ENCODE measurements at places on chromosomes 4 and X.

GRCh38 chrX:147072747-147073146, 258.2 kb upstream of the CXorf51A start:
- no peak for DNase-seq

DNA sequence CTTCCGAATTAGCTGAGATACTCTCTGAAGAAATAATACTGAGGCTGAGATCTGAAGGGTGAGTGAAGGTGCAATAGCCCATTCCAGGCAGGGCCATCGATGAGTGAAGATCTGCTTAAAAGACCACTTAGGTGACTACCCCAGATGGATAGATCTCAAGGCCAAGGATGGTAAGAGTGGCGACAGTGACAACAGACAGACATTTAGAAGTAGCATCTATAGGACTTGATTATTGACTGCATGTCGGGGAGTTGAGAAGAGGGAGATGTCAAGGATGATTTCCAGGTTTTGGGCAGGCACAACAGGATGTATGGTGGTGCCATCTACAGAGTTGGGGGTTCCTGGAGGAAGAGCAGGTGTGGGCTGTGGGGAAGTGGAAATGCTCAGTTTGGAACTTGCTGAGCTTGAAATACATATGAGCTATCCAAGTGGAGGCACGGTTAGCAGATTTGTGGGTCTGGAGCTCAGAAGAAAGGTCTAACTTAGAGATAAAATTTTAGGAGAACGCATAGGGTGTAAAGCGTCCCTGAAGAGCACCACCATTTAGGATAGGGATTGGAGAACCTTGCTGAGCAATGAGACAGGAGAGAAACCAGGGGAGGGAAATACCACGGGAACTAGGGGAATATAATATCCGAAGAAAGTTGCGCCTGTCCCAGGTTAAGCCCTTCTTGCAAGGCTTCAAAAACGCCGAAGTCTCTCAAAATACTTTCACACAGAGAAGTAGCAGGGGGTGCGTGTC, 688 bp downstream of the UFSP2 start:
- no peak for DNase-seq

DNA sequence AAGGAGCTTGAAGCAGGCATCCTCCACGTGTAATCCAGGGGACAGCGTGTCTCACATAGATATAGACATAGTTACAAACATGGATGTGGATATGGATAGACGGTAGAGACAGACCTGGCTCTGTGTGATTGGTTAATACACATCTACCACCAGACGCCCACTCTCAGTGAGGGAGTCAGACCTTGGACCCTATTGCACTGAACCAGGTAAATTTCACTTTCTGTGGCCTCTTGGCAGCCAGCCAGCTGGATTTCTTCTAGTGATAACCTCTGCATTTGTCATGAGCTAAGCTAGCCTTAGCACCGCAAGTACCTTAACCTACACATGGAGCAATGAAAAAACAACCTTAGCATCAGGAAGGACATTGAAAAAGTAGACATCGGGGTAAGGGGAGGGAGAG, 79.2 kb upstream of the ACSL4 start:
- no peak for DNase-seq

DNA sequence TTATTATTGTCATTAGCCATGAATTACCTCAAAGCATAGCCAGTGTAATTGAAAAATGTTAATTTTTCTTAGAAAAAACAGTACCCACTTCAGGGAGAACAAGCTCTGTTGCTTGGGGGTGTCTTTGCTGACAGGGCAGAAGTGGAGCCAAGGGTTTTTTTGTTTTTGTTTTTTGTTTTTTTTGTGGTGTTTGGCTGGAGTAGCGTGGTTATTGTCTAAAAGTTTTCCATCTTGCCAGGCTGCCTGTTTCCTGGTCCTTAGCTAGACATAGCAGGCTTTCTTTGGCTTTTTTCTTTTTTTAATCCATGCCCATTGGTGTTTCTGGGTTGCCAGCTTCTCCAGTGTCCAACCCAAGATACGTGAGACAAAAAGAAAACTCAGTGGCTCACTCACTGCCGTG, 61.5 kb downstream of the CASP3 start:
- DNase-seq = no peak

Measured in right cardiac atrium (tissue), 5 donors.